ENCODE measurements at places on chromosomes 4 and X. TPM values are rescaled to one million over a fixed set of nuclear protein-coding genes. Genes with fewer than 3 reads are reported as not detected.

- H3K27ac ChIP-seq = no peak overlapping the region
- H3K36me3 ChIP-seq = no peaks in the 10 kb centered on the region
- H3K4me1 ChIP-seq = no peaks in the 10 kb centered on the region
- no peak overlapping the region for H3K4me3 ChIP-seq
- no peak for DNase-seq
Observed at GRCh38 chr4:41728573-41728913, 20.0 kb downstream of the PHOX2B start.

DNA sequence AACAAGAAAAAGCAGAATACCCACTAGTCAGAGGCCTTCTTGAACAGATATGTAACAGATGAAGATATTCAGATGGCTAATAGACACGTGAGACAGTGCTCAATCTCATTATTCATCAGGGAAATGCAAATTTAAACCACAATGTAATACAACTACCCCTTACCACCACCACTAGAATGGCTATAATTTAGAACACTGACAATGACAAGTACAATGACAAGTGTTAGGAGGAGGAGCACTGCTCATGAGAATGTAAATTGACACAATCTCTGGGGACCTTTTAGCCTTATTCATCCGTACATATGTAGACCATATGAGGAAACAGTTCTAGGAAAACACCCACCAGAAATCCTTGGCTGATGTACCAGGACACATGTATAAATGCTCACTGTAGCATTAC lies 13.1 kb downstream of the ZNF81 start:
- peaks cover 11% of the 10 kb centered on the region for H3K4me1 ChIP-seq
- H3K27ac ChIP-seq = no peak overlapping the region
- no peak for DNase-seq
- H3K4me3 ChIP-seq = no peak overlapping the region
- H3K36me3 ChIP-seq = no peaks in the 10 kb centered on the region

GRCh38 chr4:8281519-8282133 lies 12.1 kb downstream of the HTRA3 start:
- H3K36me3 ChIP-seq = no peaks in the 10 kb centered on the region
- no peaks in the 10 kb centered on the region for H3K4me1 ChIP-seq
- H3K27ac ChIP-seq = no peak overlapping the region
- no peak for DNase-seq
- no peaks in the 10 kb centered on the region for H3K27me3 ChIP-seq

The ADH1B gene
- total RNA-seq = not detected

GRCh38 chr4:105434940-105435339 lies 38.9 kb downstream of the PPA2 start:
- H3K4me1 ChIP-seq = no peaks in the 10 kb centered on the region
- H3K27ac ChIP-seq = no peak overlapping the region
- peaks cover 62% of the 10 kb centered on the region for H3K36me3 ChIP-seq
- H3K4me3 ChIP-seq = no peak overlapping the region

- no peaks in the 10 kb centered on the region for H3K36me3 ChIP-seq
- DNase-seq = no peak
- no peak overlapping the region for H3K4me3 ChIP-seq
- peaks cover 2% of the 10 kb centered on the region for H3K4me1 ChIP-seq
- H3K27me3 ChIP-seq = peaks cover 2% of the 10 kb centered on the region
Observed at GRCh38 chr4:81039351-81039972, 9.0 kb downstream of the BMP3 start.

The RTL3 gene
- not detected for total RNA-seq

DNA sequence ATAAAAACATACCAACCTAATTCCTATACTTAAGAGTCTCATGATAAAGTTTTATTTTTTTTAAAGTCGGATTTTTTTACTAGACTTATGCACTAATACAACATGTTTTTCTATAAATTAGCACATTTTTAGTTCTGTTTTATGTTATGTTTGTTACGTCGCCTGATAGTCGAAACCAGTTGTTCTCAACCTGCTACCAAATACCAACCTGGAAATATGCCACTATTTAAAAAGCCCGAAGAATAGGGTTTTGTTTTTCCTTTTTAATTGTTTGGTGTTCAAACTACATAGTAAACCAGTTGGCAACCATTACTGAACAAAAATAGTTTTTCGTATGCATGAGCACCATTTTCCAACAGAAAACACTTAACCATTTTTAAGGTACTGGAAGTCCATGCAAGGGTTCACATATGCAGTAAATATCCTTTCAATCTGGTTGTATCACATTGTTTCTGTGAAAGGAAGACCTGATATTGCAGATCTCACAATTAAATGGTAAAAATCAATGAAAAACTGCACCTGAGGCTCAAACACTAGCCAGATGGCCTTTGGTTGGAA lies 1.4 kb downstream of the WDFY3 start:
- H3K4me3 ChIP-seq = peak overlapping the region; percentile 66
- no peak overlapping the region for H3K27ac ChIP-seq
- peaks cover 6% of the 10 kb centered on the region for H3K4me1 ChIP-seq
- no peak for DNase-seq

The FAM47E gene
- 0.60 TPM for total RNA-seq

- peaks cover 24% of the 10 kb centered on the region for H3K4me1 ChIP-seq
- no peaks in the 10 kb centered on the region for H3K27me3 ChIP-seq
- no peak for DNase-seq
- H3K4me3 ChIP-seq = no peak overlapping the region
- no peak overlapping the region for H3K27ac ChIP-seq
Observed at GRCh38 chr4:38371391-38371851, 292.6 kb upstream of the KLF3 start.

The DOCK11 gene
- 116 TPM for total RNA-seq

- DNase-seq = no peak
- H3K4me1 ChIP-seq = no peaks in the 10 kb centered on the region
- no peak overlapping the region for H3K4me3 ChIP-seq
Observed at GRCh38 chr4:115042496-115042895, 70.9 kb downstream of the NDST4 start.

DNA sequence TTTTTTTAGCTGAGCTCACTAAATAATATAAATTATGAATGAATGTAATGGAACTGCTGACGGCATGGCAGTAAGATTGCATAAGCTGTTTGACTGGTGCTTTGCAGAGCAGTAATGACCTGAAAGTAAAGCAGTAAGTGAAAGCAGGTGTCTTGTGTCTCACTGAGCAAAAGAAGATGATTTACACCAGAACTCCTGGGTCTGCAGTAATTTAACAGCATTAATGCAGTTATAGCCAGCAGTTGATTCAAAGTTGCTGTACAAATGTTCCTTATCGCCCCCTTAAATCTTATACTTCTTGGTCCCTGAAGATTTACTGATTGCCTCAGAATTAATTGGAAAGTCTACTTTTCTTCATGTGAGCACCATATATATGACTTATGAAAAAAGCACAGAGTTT lies 187.7 kb downstream of the DCTD start:
- H3K27ac ChIP-seq = no peak overlapping the region
- no peaks in the 10 kb centered on the region for H3K4me1 ChIP-seq
- H3K27me3 ChIP-seq = peaks cover 15% of the 10 kb centered on the region
- H3K36me3 ChIP-seq = no peaks in the 10 kb centered on the region

DNA sequence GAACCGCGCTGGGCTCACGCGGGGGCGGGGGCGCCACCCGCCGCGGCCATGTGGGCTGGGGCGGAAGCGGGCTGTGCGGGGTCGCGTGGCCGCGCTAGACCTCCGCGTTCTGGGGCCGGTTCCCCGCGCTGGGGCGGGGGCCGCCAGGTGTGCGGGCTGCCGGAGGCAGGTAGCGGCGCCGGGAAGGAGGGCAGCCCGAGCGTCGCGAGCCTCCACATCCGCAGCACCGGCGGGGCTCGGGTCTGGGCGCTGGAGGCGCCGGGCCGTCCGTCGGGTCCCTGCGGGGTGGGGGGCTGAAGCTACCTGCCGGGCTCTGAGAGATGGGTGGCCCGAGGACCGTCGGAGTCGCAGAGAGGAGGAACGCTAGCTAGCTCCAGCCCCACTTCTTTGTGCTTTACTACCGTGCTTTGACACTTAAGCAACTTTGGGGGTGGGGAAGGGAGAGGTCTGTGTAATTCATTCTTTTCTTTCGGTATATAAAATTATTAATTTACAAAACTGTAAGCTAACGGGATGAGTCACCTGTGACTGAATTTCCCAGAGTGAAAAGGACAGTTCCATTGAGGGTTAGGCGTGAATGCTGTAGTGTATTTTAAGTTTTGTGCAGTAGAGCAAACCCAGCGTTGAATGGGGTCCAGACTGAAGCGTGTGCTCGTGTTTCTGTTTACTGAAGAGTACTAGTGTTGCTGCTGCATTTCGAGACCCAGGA lies 689 bp downstream of the METAP1 start:
- DNase-seq = no peak
- H3K27ac ChIP-seq = peak overlapping the region; percentile 68
- H3K4me3 ChIP-seq = peak overlapping the region; percentile 79
- no peaks in the 10 kb centered on the region for H3K36me3 ChIP-seq
- peaks cover 13% of the 10 kb centered on the region for H3K4me1 ChIP-seq

DNA sequence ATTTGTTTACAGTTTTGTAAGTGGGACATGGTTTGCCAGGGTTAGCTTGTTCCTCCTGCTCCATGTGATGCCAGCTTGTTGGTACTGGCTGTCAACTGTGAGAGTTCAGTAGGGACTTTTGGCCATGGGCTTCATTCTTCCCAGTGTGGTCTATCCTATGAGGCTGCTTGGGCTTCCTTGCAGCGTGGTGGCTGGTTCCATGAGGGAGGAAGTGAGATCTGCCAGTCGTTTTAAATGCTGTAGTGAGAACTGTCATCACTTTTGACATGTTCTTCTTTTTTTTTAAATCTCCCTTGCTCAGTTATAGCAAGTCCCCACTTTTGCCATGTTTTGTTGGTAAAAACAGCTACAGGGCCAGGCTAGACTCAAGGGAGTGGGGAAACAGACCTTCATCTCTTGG lies 15.9 kb downstream of the NSD2 start:
- H3K27ac ChIP-seq = peak overlapping the region; percentile 47
- H3K4me3 ChIP-seq = no peak overlapping the region
- no peak for DNase-seq
- peaks cover 22% of the 10 kb centered on the region for H3K4me1 ChIP-seq
- H3K36me3 ChIP-seq = no peaks in the 10 kb centered on the region

- no peak overlapping the region for H3K4me3 ChIP-seq
- H3K27ac ChIP-seq = no peak overlapping the region
- no peaks in the 10 kb centered on the region for H3K4me1 ChIP-seq
- H3K27me3 ChIP-seq = peaks cover 4% of the 10 kb centered on the region
- no peak for DNase-seq
- no peaks in the 10 kb centered on the region for H3K36me3 ChIP-seq
Observed at GRCh38 chr4:17066972-17067371, 168.5 kb upstream of the LDB2 start.

The CENPVL2 gene
- total RNA-seq = not detected

- no peak within 1 kb of the TSS for H3K27ac ChIP-seq
- H3K4me1 ChIP-seq = no peaks in the 10 kb centered on the region
- no peaks in the 10 kb centered on the region for H3K27me3 ChIP-seq
Observed at GRCh38 chr4:76035799-76036380, at the start of gene CXCL11. Gene CXCL11 (minus strand): TSS chr4:76036070. CDS start chr4:76035987, 83 bp downstream.

DNA sequence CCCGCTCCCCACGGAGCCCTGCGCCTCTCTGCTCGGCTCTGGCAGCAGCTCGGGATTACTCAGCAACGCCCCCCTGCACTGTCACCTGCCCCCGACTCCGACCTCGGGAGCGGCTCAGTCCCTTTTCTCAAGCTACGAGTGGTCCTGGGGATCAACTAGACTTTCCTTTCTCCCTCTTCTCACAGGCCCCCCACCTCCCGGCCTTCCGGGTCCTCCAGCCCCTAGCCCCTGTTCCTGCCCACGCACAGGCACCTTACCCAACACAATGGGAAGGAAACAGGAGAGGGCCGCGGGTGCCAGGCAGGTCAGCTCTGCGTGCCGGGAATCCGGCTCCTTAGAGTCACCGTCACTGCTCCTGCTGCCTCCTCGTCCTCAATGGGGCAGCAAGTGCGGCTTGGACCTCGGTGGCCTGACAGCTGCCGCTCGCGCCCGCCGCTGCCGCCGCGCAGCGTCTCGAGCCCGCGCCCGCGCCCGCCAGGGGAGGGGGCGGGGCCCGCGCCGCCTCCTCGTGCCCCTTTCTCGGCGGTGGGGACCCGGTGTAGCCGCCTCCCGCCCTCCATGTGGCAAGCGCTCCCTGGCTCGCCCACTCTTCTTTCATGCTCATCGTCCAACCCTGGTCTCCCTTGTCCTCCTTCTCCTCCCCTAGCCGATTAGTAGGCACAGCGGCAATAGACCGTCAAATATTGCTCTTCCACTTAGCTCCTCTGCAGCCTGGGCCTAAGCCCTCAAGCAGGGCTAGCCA lies at the start of gene RAB9B:
Gene RAB9B, minus strand, starts transcription at position 455 of the 742 bp plus-strand sequence. CDS start 6,473 bp downstream, outside the sequence.
- H3K4me3 ChIP-seq = peak within 1 kb of the TSS; percentile 94
- H3K27ac ChIP-seq = peak within 1 kb of the TSS; percentile 78
- no peaks in the 10 kb centered on the region for H3K36me3 ChIP-seq
- H3K27me3 ChIP-seq = peaks cover 3% of the 10 kb centered on the region
- H3K4me1 ChIP-seq = peaks cover 12% of the 10 kb centered on the region

DNA sequence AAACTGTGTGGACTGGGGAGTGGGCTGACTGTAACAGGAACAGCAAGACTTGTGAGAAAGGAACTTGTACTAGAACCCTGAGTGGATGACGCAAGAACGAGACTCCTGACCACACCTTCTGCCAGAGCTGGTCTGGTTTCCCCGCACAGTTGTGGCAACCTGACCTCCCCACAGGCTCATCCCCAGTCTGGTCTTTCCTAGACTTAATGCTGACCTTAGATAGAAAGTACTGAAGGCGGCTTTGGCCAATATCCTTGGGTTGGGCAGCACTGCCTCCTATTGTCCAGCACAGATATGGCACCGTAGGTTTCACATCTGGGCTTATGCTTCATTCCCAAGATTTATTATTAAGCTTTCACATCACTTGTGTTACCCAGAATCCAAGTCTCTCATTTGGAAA lies 137.8 kb upstream of the FRG1 start:
- H3K4me3 ChIP-seq = no peak overlapping the region
- no peak overlapping the region for H3K27ac ChIP-seq
- H3K36me3 ChIP-seq = no peaks in the 10 kb centered on the region
- H3K4me1 ChIP-seq = no peaks in the 10 kb centered on the region

DNA sequence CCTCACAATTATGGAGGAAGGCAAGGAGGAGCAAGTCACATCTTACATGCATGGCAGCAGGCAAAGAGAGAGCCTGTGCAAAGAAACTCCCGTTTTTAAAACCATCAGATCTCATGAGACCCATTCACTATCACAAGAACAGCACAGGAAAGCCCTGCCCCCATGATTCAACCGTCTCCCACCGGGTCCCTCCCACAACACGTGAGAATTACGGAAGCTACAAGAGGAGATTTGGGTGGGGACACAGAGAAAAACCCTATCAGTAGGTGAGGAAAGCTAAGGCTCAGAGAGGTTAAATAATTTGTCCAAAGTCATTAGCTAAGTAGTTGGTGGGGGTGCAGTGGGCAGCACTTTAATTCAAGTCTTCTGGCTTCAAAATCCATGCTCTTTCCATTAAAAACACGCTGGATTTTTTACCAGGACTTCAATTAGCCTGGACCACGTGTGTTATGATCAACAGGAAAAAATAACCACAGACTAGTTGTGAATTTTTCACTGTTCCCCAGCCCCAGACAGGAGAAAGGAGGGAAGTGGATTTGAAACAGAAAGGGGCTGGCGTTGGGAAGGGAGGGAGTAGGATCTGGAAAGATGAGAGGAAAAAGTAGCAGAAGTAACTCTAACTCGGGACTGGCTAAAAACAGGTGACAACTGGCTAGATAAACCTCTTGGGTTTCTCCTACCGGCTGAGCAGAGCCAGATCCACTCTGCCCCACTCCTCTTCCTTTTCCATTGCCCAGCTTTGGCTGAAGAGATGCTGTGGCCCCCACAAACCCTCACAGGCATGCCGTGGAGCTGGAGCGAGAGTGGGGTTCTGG lies 986 bp downstream of the MTMR8 start:
- H3K36me3 ChIP-seq = no peaks in the 10 kb centered on the region
- DNase-seq = no peak
- peaks cover 52% of the 10 kb centered on the region for H3K4me1 ChIP-seq
- peak overlapping the region; percentile 90 for H3K4me3 ChIP-seq
- no peaks in the 10 kb centered on the region for H3K27me3 ChIP-seq

Data from naive thymus-derived CD8-positive, alpha-beta T cell (primary cell).